ENCODE measurements at places on chromosomes 5 and 9.
A peak's percentile ranks its signal among the peaks of the same experiment; 100 is the strongest.

DNA sequence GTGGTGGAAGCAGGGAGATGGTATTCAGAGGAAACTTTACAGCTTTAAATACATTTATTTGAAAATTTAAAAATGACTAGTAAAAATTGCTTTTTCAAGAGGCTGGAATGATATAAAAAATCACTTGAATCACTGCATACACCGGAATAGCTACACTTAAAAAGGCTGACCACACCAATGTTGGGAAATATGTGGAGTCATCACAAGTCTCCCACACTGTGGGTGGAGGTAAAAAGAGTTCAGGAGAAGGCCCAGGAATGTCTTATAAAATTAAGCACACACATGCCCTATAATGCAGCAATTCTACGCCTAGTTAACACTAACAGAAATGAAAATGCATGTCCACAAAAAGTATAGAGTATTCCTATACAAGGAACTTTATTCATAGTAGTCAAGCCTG lies 198.1 kb downstream of the ROR2 start:
- DNase-seq, result no peak

- no peak for DNase-seq
These were observed 33.5 kb downstream of the ELOVL7 start for GRCh38 chr5:60810438-60811085.

DNA sequence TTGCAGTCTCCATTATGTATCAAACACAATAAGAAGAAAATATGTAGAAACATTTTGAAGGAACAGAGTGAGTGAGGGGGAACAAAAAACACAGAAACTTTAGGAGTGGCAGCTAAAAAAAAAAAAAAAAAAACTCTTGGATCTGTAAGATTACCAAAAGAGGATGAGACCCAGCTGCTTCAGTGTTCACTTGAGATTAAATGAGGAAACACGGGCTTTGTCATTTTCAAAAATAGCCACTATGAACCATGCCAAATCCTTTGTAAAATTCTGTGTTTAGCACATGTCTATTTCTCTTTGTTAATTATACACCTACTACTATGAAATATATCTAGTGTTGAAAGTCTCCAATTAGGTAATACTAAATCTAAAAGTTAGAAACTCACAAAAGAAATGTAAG lies 485.9 kb downstream of the EFNA5 start:
- no peak for DNase-seq

GRCh38 chr9:21856301-21857094 lies 54.1 kb downstream of the MTAP start:
- no peak for DNase-seq

- DNase-seq, result peak; percentile 40
These were observed 122.7 kb upstream of the LMX1B start for GRCh38 chr9:126490871-126491567.

GRCh38 chr5:149257131-149257530 lies 14.5 kb upstream of the AFAP1L1 start:
- DNase-seq, result no peak

DNA sequence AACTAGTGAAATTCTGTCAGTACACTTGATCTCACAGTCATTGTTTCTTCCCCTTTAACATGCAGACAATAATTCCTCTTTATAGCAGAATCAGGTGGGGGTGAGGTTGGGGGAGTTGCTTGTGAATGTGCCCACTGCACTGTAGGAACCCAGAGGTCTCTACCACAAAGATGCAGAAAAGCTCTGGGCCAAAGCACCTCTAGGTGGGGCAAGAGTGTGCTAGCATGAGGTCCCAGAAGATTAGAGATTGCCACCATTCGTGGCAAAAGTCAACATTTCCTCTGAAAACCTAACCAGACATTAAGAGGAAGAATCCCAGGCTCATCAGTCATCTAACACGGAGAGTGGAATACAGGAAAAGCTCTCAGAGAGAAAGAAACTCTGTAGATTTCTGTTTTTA lies 74.5 kb downstream of the PTCD2 start:
- DNase-seq, result no peak

- DNase-seq, result no peak
These were observed 32.6 kb upstream of the PLAC8L1 start for GRCh38 chr5:146137967-146138403.

DNA sequence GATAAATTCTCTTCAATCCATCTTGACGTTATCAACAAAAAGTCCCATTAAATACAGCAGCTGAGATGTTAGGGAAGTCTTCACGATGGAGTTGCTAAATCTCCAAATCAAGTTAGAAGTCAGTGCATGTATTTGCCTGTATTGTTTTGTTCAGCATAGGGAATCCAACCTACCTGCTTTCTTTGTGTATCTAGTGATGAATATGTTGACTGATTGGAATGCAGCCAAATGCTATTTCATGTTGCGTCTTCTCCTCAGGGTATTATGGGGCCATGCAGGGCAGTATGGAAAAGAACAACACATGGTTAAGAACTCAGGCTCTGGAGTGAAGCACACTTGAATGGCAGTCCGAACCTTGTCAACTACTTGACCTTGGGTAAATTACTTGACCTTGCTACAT lies 529.5 kb upstream of the ZNF462 start:
- DNase-seq, result peak; percentile 77

DNA sequence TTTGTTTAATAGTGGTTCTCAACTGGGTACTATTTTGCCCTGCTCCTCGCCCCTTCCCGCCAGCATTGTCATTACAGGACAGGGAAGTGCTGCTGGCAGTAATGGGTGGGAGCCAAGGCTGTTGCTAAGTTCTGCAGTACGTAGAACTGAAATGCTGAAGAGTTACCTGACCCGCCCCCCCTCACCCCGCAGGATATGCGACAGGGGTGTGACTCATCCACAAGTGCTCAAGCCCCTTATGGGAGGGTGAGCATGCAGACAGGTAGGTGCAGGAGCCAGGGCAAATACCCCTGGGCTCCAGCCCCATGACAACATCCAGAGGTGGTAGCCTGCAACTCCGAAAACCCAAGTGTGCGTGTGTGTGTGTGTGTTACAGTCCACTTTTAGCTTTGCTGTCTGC lies 35.7 kb downstream of the LRRC70 start:
- DNase-seq, result no peak

DNA sequence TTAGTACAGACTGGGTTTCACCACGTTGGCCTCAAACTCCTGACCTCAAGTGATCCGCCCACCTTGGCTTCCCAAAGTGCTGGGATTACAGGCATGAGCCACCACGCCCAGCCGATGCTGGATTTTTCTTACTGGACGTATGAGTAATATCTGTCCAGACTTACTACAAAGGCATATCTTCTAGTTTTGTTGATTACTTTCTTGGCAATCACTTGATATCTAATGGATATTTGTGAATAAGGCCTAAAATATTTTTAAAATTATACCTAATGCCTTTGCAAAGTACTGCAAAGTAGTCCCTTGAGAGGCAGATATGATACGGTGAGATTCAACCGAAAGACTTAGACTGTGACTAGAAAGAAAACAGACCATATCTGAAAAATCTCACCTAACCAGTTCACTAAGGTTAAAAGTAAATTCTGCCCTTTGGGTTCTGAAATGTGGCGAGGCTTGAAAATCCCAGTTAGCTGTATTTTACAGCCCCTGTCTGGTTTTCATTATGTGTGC lies 152.1 kb downstream of the GNAQ start:
- no peak for DNase-seq

GRCh38 chr9:114015607-114016006 lies 62.5 kb downstream of the AMBP start:
- no peak for DNase-seq

GRCh38 chr9:128629136-128629535 lies 27.5 kb downstream of the DYNC2I2 start:
- DNase-seq, result no peak

DNA sequence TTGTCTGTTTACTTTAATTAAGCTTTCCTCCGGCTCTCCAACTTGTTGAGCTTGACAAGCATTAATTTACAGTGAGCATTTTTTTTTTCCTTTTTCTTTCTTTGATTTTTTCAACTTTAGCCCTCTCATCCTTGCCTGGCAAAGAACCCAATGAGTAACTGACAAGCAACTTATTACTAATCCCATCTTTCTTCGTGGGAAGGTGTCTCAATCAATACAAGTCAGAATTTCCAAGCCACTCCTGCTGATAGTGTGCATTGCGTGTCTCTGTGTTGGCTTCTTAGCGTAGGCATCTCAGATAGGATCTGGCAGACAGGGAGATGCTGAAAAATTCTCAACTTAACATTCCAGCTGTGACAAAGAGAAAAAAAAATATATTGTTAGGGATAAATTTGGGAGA lies 527.7 kb upstream of the WWC1 start:
- DNase-seq, result no peak

- DNase-seq, result no peak
These were observed 128.3 kb upstream of the TBC1D2 start for GRCh38 chr9:98383758-98384157.
